ENCODE measurements at places on chromosomes 6 and 20.

DNA sequence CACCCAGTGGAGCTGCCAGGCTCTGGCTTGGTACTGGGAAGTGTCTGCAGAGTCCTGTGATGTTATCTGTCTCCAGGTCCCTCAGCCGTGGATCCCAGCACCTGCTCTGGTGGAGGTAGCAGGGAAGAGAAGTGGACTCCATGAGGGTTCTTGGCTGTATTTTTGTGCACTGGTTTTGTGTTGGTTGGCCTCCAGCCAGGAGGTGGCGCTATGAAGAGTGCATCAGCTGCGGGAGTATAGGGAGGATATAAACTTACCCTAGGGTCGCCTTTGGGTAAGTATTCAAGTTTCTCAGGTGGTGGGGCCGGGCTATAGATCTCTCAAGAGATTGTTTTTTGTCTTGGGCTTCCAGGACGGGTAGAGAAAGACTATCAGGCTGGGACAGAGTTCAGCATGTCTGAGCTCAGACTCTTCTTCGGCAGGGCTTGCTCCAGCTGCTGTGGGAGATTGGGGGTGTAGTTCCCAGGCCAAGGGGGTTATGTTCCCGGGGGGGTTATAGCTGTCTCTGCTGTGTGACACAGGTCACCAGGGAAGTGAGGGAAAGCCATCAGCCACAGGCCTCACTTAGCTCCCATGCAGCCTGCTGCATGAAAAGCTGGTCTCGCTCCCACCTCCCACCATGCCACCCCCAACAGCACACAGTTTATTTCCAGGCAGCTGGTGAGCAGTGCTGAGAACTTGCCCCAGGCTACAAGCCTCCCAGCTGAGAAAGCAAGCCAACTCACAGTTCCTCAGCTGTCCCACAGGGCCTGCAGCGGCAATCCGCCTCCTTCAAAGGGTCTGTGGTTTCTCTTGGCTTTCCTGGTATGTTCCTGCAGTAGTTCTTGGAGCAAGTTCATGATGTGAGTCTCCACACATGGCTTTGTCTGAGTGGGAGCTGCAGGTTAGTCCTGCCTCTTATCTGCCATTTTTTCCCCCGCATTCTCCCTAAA lies 115.7 kb downstream of the AIG1 start:
- no peak for DNase-seq

GRCh38 chr20:34315236-34315635 lies 12.1 kb upstream of the AHCY start:
- no peak for DNase-seq

GRCh38 chr20:16555754-16556153 lies 17.5 kb downstream of the KIF16B start:
- no peak for DNase-seq

- no peak for DNase-seq
Measured at GRCh38 chr6:86942769-86943516, 5.6 kb downstream of the HTR1E start.

DNA sequence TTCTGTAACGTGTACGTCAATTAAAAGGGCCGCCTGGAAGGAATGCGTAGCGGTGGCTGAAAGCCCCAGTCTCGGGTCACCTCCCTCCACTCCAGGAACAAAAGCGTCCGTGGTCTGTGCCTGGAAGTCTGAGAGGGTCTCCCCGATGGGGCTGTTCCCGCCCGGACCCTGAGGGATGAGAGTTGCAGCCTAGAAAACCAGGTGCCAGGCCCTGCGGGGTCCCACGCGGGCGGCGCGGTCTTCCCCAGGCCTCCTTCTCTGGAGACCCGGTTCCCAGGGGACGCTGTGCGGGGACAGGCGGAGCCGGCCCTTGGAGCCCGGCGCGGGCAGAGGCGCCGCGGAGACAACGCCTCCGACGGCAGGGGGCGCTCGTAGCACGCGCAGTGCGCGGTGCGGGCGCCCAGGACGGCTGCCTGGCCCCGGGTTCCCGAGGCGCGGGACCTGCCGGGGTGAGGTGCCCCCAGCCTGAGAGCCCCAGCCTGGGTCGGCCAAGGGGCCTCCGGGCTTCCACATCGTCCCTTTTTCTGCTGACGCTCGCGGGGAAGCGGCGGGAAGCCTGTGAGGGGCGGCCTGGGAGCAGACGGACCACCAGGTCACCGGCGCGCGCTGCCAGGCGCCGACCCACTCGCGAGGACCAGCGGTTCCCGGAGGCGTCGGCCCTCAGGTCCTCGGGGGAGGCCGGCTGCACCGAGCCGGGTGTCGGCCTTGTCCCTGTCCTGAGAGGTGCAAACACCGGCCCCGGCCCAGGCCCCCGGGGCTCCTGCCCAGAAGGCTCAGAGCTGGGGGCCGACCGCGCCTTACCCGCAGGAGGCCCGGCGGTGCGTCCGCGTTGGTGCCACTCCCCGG lies 5.3 kb upstream of the FOXC1 start:
- DNase-seq = peak; percentile 77

DNA sequence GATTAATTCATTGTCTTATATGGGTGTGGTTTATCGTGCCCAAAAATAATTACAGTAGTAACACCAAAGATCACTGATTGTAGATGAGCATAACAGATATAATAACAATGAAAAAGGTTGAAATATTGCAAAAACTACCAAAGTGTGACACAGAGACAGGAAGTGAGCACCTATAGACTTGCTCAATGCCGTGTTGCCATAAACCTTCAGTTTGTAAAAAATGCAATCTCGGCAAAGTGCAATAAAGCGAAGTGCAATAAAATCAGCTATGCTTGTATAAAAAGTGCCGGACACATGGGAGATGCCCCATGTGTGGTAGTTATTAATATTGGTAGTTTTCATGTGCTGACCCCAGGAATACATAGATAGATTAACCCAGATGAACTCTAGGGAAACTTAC lies 192.6 kb downstream of the NRN1 start:
- no peak for DNase-seq

DNA sequence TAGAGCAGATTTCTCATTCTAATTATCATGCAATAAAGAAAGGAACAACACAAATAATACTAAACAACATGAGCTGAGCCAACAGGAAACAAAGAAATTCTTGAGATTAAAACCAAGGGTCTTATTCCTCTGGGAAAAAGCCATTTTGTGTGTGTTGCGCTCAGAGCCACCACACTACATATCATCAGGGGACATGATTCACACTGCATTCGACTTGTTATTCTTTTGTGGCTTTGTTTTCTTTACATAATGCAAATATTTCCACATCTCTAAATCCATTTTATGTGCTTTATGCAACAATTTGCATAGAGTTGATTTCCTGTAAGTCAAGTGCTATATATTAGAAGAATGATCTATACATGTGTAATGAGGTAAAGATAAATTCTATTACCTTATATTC lies 719.6 kb downstream of the TBC1D32 start:
- no peak for DNase-seq
